ENCODE measurements at places on chromosomes 1 and 21.

DNA sequence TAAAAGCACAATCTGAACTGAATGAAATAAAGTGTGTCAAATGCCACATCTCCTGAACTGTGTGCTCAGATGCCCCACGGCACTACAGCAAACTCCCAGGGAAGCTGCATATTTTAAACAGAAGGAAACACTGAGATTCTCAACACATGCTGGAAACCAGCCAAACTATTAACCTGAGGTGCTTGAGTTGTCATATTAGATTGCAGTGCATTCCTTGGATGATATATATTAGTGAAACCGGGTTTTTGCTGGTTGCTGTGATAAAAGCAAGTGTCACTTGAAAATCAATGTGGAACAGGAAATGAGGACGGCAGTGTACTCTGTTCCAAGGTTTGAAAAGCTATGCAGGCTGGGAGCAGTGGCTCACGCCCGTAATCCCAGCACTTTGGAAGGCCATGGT lies 8.7 kb downstream of the SYNJ1 start:
- DNase-seq, result no peak

DNA sequence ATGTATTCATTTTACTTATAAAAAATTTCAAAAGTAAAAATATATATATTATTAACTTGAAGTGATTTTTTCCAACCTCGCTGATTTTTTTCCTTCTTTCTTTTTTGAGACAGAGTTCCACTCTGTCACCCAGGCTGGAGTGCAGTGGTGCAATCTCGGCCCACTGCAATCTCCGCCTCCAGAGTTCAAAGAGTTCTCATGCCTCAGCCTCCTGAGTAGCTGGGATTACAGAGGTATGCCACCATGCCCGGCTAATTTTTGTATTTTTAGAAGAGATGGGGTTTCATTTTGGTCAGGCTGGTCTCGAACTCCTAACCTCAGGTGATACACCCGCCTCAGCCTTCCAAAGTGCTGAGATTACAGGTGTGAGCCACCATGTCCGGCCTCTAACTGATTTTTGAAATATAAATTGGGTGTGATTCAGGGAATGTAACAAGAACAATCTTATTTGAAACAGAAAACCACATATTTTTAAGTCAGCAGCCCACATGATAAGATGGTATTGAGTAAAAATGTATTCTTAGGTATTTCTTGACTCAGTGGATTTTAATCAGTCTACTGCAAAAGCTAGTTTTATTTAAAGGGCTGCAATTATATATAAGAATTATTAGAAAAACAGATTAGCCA lies 30.0 kb downstream of the ZBTB8B start:
- DNase-seq, result no peak

GRCh38 chr1:227131193-227131592 lies 187.1 kb downstream of the CDC42BPA start:
- peak; percentile 22 for DNase-seq

DNA sequence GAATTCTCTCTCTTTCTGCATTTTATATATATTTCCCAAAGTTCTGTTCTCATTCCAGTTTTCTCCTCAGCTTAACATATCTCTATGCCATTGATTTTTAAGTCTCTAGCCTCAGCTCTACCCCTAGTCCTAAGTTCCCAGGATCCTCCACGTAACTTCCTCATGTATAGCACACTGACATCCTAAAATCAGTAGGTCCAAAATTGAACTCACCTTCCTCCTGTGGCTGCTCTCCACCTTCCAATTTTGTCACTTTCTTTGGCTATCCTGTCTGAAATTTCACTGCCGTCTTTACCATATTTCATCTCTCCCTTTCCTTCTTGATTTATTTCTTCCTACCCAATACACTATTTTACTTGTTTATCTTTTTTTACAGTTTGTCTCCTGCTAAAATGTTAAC lies 1.5 kb downstream of the SLAMF6 start:
- no peak for DNase-seq

DNA sequence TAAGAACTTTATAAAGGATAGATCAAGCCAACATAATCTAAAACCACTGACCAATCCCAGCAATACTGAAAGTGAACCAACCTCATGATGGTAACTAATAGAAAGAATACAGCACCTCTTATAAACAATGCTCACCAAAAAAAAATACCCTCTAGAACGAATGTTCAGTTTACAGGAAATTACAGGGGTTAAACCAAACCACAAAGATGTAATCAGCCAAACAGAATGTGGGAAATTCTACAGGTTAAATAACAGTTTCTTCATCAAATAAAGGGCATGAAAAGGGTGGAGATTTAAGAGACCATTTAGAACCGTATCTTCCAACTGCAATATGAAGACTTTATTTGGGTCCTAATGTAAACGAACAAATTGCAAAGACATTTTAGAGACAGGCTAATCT lies 30.4 kb downstream of the ARID4B start:
- no peak for DNase-seq

- peak; percentile 40 for DNase-seq
Measured at GRCh38 chr1:225654688-225655508, 2.0 kb upstream of the ENAH start.

DNA sequence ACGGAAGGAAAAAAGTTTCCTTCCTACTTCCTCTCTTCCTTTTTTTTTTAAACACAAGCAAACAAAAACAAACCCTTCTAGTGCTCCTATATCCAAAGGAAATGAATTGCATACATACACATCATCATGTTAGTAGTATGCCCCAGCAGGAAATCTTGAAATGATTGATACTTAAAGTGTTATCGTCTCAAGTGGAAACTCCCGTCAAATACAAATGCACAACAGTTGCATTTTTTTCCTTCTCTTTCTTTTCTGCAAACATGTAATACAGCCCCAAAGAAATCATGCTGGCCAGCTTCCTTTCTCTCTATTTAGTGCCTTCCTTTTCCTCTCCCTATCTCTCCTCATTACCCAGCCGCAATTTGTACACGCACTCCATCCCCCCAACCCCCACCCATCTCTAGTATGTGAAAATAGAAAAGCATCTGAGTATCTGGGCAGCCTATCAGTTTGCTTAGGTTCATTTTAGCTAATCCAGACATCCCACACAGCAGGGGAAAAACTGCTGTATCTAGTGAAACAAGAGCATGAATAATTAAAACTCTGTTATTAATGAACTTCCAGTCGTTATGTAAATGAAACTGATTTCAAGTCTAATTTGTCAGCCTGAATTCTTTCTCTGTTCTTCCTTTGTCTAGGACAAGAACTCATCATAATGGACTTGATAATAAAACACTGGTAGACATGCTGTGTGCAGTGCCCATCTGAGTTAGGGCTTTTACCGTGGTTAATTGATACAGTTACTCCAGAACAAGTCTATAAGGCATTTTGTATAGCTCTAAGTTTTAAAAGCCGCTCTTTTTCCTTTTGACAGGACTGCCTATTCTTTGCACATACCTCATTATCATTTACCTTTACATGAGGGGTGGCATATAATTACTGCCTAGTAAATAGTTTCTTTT lies 336.5 kb upstream of the ADGRL2 start:
- no peak for DNase-seq

GRCh38 chr1:7063981-7064380 lies 278.7 kb downstream of the CAMTA1 start:
- no peak for DNase-seq

GRCh38 chr1:34787461-34788420 lies 5.1 kb upstream of the GJA4 start:
- no peak for DNase-seq

- DNase-seq, result no peak
Measured at GRCh38 chr1:216607067-216607697, 116.0 kb downstream of the ESRRG start.

- DNase-seq, result no peak
Measured at GRCh38 chr1:47859092-47859743, 138.0 kb downstream of the TRABD2B start.

DNA sequence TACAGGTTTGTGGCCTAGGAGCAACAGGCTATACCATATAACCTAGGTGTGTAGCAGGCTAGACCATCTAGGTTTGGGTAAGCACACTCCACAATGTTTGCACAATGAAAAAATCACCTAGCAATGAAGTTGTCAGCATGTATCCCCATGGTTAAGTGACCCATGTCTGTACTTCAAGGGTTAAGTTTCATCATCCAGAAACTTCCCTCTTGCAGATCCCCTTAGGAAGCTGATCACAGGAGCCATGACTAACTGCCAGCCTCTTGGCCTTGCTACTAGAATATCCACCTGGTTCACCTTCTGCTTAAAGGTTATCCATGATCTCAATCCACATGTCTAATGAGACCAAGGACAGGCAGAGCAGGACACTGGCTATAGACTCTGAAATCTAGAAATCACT lies 3.5 kb upstream of the UBXN10 start:
- DNase-seq, result no peak

- no peak for DNase-seq
Measured at GRCh38 chr1:244335456-244335855, 116.3 kb downstream of the ADSS2 start.

DNA sequence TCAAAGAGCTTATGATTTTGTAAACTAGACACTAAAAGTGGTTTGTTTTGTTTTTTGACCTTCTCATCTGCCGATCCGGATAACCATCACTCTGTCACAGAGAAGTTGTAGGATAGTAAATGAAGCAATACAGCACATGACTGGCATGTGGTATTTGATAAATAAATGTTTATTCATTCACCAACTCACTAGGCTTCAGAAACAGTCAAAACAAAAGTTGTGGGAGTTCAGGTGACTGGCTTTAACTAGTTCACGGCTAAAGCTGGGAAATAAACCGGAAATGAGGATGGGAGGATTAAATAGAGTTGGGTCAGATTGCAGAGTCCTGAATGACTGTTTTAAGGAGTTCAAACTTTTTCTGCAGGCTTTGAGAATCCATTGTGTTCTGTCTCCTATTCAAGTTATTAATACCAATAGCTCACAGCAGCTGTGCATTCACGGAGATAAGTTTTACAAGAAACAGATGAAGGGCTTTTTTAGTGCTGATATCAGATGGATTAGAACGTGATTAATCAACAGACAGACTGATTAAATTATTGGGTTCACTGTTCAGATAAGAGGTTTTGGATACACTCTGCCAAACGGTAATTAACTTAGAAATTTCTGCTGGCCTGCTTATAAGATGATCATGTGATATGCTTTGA lies 463.3 kb downstream of the DPYD start:
- DNase-seq, result no peak

DNA sequence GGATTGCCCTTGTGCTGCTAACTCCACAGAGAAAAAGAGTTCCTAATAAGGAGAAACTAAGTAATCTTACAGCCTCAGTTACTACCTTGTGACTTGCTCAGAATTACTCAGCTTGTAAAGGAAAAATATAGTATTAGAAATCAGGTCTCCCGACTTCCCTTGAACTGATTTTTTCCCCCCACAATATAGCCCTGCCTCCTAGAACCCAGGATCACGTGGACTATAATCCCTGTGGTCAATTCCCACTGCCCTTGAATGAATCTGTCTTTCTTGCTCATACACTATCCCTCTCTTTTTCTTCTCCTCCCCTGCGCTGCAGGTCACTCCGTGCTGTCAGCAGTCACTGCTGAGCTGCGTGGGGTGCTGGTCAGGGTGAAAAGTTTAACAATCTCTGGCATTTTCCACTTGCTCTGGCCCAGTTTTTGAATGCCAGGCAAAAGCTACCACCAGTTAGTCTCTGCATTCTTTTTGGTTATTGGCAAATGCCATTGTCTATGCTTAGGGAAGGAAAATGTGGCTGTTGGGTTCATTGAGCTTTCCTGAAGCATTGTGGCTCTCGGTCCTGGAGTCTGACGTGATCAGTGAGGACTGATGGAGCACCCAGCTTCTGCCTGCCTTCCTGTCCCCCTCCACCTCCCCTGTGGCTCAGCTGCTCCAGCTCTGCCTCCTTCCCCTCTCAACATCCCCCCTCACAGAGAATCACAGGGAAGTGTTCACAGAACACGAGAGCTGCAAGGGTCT lies 1.9 kb upstream of the MYOC start:
- DNase-seq, result no peak

GRCh38 chr21:46605767-46606426 lies 1.0 kb upstream of the S100B start:
- DNase-seq, result no peak
